ENCODE measurements at places on chromosomes 13 and 19.

- DNase-seq, result peak; percentile 79
Observed at GRCh38 chr19:6739390-6739882, at the start of gene TRIP10. TRIP10 (plus strand) TSS chr19:6739680; CDS start chr19:6739762, 82 bp downstream.

DNA sequence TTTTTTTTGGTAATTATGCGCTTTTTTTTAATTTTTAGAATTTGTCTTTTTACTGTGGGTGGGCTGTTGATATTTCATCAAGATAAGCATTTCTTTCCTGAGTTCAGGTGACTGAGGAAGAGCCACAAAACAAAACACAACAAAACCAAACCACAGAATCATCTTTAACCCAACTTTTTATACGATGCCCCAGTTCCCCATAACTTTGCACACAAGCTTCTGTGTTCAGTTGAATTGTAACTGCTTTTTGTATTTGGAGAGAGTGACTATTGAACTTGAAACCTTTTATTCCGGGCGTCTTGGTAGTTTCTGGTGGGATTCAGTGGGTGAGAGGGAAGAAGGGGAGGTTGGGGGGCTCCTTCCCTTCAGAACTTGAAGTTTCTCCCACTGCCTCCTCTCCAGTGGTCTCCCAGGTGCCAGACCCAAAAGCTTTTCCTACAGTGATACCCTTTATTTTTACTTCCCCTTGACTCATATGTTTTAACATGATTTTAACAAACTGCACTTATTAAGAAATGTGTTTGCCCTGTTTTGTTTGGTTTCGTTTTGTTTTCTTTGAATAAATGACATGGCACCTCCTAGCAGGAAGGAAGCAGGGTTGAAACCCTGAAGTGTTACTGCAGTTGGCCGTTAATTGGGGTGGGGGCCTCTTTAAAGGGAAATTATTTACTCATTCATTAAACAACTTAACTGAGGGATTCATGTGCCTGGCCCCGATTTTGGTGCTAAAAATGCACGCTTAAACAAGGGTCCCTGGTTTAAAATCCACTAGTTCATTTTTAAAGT is 2.7 kb upstream of the CCDC97 start:
- no peak for DNase-seq

- peak; percentile 90 for DNase-seq
Observed at GRCh38 chr19:11152318-11153062, 3.1 kb downstream of the SPC24 start.

- no peak for DNase-seq
Observed at GRCh38 chr13:41032691-41033376, 13.7 kb upstream of the ELF1 start.

GRCh38 chr13:102667911-102668310 is 26.9 kb downstream of the METTL21C start:
- no peak for DNase-seq

GRCh38 chr19:10407096-10407495 is 3.8 kb upstream of the CDC37 start:
- DNase-seq, result no peak

DNA sequence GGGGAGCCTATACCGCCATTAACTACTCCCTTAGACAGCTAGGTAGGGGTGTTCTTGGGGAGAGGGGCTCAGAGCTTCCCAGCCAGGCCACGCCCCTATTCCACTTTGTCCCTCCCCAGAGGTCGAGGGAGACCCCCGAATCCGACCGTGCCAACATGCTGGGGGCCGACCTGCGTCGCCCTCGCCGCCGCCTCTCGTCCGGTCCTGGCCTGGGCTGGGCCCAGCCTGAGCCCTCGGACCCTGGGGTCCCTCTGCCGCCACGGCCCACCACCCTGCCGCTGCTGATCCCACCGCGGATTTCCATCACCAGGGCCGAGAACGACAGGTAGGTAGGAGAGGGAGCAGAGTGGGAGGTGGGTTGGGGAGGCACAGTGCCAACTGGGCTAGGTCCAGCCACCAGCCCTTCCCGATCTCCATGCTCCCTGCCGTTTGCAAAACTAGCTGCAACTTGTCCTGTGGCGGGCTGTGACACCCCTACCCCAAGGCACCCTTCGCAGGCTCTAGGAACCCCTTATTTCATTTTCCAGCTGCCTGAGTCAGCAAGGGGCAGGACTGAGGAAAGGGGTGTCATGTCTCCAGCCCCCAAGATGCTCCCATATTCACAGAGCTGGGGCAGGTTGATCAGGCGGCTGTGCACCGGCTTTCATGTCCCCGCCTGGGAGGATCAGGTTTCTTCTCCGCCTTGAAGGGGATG is 2.6 kb upstream of the PDE4A start:
- DNase-seq, result no peak
